ENCODE measurements at places on chromosomes 5 and 9.

DNA sequence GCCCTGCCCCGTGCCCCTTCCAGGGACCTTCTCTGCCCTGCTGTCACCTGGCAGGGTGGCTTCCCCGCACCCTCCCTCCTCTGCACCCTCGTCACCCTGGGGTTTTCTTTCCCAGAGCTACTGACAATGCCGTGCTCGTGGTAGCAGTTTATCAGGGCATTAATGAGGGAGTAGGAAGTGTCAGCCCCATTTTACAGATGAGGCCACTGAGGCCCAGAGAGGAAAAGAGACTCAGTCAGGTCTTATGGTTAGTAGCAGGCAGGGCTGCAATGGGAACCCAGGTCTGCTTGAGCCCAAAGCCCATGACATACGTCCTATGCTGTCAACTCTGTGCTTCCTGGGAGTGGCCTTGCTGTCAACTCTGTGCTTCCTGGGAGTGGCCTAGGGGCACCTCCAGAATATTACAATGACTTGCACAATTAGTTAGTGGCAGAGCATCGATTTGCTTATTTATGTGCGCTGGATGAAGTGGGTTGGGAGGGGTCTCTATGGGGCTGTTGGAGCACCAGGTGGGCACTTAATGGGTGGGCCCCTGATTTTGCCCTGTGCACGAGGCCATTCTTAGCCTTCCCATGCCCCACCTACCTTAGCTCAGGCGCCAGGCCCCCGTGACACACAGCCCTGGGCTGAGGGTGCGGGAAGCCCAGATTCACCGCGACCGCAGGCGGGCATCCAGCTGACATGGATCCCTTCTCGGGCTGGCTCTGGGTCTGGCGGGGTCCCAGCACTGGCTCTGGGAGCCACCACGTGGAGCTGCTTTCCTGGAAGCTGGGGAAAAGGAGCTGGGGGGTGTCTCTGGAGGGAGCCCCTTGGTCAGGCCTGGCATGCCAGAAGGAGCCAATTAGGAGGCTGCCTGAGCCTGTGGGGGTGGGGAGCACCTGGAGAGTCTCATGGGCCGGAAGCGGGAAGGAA is 82.0 kb upstream of the ORM1 start:
- DNase-seq, result no peak

GRCh38 chr9:34644766-34645314 is 1.6 kb upstream of the GALT start:
- no peak for DNase-seq

DNA sequence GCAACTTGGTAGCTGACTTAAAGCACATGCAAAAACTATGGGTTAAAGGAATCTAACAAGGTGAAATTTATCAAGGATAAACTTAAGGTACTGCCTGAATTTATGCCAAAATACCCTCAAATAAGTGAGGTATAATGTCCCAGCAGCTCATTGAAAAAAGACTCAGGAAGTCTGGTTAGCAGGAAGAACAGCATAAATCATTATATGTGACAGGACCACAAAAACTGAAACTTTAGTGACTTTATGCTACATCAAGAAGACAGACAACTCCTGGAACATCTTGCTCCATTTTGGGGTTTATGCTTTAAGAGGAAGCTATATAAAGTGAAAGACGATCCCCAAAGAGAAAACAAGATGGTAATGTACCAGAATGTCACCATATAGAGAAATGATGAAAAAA is 282.4 kb upstream of the ZNF462 start:
- no peak for DNase-seq

GRCh38 chr5:14775857-14776256 is 95.7 kb downstream of the ANKH start:
- DNase-seq, result no peak

- DNase-seq, result no peak
These were observed 361.0 kb downstream of the NFIB start for GRCh38 chr9:13952906-13953305.

GRCh38 chr9:24552526-24553182 is 7.0 kb upstream of the IZUMO3 start:
- DNase-seq, result no peak

- DNase-seq, result no peak
These were observed 53.5 kb upstream of the IRX1 start for GRCh38 chr5:3542158-3542557.

- DNase-seq, result no peak
These were observed 292.5 kb downstream of the PARP8 start for GRCh38 chr5:50958852-50959457.

- DNase-seq, result no peak
These were observed 11.8 kb upstream of the ACTBL2 start for GRCh38 chr5:57494104-57495098.

- no peak for DNase-seq
These were observed 103.4 kb upstream of the SPRY4 start for GRCh38 chr5:142428036-142428772.

DNA sequence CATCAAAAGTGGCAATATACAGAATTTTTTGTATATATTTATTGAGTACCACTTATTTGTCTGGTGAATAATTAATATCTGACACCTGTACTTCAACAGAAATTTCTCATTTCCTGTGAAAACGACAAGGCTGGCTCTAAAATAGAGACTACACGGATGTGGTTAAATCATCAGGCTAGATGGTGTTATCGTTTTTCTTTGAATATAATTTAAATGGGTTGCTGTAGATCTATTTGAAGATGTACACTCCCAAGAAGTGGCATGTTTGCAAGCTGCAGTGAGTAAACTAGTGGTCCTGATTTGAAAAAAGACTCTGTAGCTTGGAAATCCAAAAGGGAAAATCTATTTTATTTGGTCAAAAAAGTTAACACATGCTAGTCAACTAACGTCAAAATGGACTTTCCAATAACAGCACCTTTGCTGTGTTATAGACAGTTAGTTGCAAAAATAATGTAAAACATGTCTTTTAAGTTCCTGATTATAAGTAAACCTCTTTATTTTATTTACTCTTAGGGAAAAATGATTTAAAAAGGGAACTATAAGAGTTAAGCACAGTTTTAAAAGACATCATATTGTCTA is 13.8 kb downstream of the ST8SIA4 start:
- DNase-seq, result no peak

GRCh38 chr5:58071566-58071965 is 388.3 kb downstream of the PLK2 start:
- DNase-seq, result no peak

DNA sequence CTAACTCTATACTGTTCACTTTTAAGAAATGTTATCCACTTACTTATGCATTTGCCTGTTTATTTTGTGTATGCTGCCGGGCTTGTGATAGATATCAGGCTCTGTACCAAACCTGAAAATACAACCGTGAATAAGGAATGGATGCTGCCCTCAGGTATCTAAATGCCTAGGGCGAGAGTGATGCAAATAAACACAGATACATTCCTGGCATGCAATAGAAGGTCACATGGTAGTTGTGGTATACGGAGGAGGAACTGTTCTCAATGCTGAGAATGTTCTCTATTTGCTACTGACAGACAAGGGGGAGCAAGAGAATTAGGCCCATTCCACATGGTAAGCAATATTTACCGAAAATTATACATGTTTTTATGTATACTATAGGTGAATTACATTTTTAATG is 227.8 kb downstream of the ICE1 start:
- no peak for DNase-seq
